ENCODE measurements at places on chromosomes 7 and 10. TPM values are rescaled to one million over a fixed set of nuclear protein-coding genes. Genes with fewer than 3 reads are reported as not detected.

The GBX1 gene
- total RNA-seq: not detected

The CYP2C19 gene
- total RNA-seq: not detected

The UPK3BL2 gene
- total RNA-seq: 43.5 TPM

The CD36 gene
- not detected for total RNA-seq

The FAM131B gene
- total RNA-seq: 1.8 TPM

The HOXA2 gene
- total RNA-seq: not detected

The MMS19 gene
- 107 TPM for total RNA-seq

The ACTR1A gene
- total RNA-seq: 53.3 TPM

The WIPF3 gene
- not detected for total RNA-seq

The SCRN1 gene
- 4.4 TPM for total RNA-seq

The HEPACAM2 gene
- not detected for total RNA-seq

The MOGAT3 gene
- not detected for total RNA-seq

The ARMC3 gene
- not detected for total RNA-seq

The OIT3 gene
- total RNA-seq: not detected

The WNT16 gene
- total RNA-seq: not detected

The EFCAB10 gene
- not detected for total RNA-seq

Measured in activated CD4-positive, alpha-beta T cell treated with anti-CD3 and anti-CD28 coated beads for 36 hours (primary cell).